Iris pigment epithelial cell (primary cell): ENCODE measurements at places on chromosomes 11 and 22.

DNA sequence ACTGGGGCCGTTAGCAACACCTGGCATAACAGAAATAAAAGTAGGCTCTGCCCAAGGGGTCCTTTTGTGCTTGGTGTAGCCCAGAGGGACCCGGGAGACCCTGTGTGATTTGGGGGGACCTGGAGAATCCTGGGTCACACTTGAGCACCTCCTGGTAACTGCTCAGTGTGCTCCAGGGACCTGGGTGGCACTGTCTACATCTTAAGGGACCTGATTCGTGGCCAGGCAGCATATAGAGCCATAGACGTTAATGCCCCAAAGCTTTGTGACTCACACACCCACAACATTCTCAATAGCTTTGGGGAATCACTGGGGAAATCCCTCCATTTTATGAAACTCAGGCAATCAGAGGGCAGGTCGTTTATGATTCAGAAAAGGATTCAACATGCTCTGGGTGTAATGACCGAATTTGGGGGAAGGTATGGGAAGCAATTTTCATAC is 3.6 kb upstream of the IGF2 start:
- peak; percentile 56 for DNase-seq

GRCh38 chr22:25940479-25940878 is 198.5 kb downstream of the MYO18B start:
- DNase-seq: no peak

DNA sequence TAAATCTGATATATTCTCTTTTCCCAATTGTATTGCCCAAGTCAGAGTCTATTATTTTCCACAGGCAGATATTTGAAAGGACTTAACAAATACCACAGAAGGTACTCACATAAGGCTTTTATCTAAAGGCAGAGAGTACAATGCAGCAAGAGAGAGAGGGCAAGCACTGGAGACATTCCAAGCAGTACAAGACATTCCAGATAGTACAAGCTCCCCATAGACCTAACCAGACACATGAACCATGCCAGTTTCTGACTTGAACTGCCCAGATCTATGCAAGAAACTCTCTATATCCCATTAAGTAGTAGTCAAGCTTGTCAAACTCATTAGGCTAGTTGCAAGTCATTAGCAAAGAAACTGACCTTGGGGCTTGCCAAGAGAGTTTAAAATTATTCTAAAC is 11.2 kb upstream of the MS4A6E start:
- peak; percentile 3 for DNase-seq

DNA sequence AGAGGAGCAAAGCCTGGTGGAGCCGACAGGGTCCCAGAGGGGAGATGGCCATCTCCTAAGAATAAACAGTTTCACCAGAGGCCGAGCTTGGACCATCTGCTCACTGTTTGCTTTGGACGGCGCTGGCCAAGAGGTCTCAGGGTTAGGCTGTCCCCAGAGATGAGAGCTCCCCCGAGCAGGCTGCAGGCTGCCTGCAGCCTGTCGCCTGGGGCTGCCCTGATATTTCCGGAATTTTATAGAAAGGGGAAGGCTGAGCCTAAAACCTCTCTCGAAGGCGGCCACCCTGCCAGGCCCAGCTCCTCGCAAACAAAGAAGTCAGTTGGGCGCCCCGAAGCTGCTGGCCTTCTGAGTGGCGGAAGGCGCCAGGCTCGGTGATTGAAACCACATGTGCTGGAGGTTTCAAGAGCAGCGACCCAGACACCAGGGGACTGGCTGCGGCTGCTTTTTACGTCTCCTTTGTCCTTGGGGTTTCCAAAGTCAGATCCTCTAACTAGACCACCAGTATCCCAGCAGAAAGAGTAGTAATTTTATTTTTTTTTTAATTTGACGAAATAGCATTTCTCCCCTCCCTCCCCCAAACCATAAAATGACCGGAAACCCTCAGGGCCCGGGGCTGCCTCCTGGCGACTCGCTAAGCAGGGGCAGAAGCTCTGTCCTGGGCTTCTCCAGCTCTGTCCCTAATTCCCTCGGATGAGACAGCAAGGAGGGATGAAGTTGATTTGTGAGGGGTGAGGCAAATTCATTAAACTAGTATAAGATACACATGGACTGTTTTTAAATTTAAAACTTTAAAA is 57.4 kb downstream of the CLMP start:
- peak; percentile 74 for DNase-seq

DNA sequence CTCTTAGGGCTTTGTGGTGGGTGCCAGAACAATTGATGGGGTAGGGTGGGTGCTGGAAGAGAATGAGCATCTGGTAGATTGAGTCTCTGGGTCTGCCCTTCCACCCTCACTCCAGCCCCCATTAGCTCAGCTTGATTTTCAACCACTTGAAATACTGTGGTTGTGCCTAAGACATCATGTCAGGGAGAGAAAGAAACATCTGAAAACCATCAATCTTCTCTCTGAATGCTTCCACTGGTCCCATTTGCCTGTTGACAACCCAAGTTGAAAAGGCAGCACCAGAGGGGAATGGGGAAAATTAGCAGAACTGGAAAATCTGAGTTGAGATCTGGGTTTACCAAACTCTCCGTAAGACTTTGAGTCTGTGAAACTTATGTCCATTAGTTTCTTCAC is 26.1 kb downstream of the CD44 start:
- no peak for DNase-seq

DNA sequence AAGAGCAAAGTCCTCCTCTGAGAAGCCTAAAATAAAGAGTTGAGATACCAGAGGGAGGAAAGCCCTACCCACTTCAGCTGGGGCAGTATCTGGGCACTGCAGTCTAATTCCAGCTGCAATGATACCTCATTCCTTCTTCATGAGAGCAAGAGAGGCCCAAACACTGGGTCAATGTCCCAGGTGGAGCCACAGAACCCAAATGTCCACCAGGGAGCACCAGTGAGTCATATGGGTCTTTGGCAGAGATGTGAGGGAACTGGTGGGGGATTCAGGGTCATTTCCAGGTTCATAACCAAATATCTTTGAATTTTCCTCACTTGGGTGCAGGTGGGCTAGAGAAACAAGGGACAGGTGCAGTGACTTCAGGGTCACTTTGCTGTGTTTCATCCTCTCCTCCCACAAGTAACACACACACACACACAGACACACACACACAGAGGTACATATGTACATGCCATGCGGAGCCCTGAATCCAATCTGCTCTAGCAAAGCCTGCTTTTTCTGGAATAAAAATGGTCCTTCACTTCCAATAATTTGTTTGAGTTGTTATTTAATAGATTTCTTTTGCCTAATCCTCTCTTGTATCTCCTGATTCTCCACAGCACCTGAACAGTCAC is 585.4 kb downstream of the SOX6 start:
- peak; percentile 7 for DNase-seq

DNA sequence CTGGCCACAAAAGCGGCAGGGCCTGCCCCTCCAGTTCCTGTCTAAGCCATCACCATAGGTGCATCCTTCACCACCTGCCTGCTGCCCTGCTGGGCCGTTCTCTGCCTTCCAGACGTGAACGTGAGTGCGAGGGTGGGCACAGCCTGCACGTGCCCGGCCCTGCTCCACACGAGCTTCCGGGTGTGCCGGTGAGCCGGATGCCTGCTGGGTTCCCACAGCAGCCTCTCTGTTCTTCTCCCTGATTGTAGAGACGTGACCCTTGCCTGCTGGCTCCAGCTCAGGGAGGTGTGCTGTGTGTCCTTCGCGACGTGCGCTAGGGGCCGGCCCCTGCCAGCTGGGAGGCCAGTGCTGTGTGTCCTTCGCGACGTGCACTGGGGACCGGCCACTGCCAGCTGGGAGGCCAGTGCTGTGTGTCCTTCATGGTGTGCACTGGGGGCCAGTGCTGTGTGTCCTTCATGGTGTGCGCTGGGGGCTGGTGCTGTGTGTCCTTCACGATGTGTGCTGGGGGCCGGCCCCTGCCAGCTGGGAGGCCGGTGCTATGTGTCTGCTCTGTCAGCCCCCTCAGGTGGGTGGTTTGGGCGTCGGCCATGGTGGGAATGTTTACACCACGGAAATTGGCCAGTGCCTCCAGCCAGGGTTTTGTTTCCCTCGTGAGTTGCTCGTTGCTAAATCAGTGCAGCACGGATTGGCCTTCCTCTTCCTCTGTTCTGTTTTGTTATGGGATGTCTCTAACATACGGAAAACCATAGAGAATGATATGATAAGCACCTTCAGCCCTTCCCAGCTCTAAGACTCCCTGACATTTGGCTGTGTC is 35.4 kb upstream of the BRSK2 start:
- no peak for DNase-seq

DNA sequence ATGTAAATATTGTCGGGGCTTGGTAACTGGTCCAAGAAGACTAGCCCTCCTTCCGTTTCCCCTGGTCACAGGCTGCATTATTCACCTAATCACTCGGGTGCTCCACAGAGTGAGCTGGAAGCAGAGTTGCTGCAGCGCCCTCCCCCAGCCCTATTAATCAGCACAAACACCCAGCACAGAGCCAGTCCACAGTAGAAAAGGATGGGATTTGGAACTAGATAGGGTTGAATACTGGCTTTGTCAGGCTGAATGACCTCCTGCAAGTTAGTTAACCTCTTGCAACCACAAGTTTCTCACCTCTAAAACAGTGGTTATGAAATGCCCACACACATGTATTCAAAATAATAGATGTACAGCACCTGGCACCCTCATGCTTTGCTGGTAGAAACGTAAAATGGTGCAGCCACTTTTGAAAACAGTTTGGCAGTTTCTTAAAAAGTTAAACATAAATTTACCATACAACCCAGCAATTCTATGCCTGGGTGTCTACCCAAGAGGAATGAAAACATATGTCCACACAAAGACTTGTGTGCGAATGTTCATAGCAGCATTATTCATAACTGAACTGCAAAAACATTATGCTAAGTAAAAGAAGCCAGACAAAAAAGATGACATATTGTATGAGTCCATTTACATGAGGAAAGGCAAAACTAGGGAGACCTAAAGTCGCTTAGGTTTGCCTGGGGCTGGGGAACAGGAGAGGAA is 31.7 kb upstream of the APLP2 start:
- DNase-seq: peak; percentile 53

- DNase-seq: no peak
Observed at GRCh38 chr22:21688706-21689381, 23.0 kb downstream of the PPIL2 start.
